Cardiac muscle cell (in vitro differentiated cells and primary cell): ENCODE measurements at places on chromosomes 16 and 17. TPM values are rescaled to one million over a fixed set of nuclear protein-coding genes. Genes with fewer than 3 reads are reported as not detected.

LGALS9B gene
- not detected in 2 replicates for polyA plus RNA-seq

RASL10B gene
- polyA plus RNA-seq = 71.6 and 94.4 TPM in 2 replicates

KRTAP2-2 gene
- polyA plus RNA-seq = not detected in 2 replicates

KRT31 gene
- not detected in 2 replicates for polyA plus RNA-seq

TLCD3A gene
- 20.3 and 27.0 TPM in 2 replicates for polyA plus RNA-seq

ABCA10 gene
- polyA plus RNA-seq = not detected in 2 replicates

NEURL4 gene
- 12.2 and 15.5 TPM in 2 replicates for polyA plus RNA-seq

TMEM114 gene
- not detected in 2 replicates for polyA plus RNA-seq

C17orf67 gene
- polyA plus RNA-seq = 1.9 and 2.6 TPM in 2 replicates

RUNDC3A gene
- 0.99 and 1.9 TPM in 2 replicates for polyA plus RNA-seq

CDRT15 gene
- 0.42 TPM in 1 of 2 replicates, not detected in the other for polyA plus RNA-seq
